ENCODE measurements at places on chromosomes 5 and 9.

- no peak for DNase-seq
Measured at GRCh38 chr9:19431361-19432171, 22.8 kb downstream of the ACER2 start.

GRCh38 chr9:92328225-92328624, 2.5 kb downstream of the CENPP start:
- DNase-seq = peak; percentile 18

DNA sequence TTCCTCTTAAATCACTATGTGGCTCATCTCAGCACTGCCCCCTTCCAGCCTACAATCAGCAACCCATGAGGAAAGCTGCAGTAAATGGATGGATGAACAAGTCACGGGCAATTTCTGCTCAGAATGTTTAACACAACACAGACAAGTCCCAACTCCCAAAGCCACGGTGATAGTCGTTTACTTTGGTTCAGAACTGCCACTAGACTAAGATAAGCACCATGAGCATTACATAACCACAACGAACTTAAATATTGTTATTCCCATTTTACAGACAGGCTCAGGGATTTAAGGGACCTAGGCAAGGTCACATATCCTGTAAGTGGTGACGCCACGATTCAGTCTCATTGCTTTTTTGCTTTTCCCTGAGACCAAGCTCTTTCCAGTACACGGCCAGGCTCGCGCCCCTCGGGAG, 2.0 kb upstream of the SMIM27 start:
- peak; percentile 40 for DNase-seq

- DNase-seq = no peak
Measured at GRCh38 chr9:101463397-101463796, 27.8 kb upstream of the ALDOB start.

DNA sequence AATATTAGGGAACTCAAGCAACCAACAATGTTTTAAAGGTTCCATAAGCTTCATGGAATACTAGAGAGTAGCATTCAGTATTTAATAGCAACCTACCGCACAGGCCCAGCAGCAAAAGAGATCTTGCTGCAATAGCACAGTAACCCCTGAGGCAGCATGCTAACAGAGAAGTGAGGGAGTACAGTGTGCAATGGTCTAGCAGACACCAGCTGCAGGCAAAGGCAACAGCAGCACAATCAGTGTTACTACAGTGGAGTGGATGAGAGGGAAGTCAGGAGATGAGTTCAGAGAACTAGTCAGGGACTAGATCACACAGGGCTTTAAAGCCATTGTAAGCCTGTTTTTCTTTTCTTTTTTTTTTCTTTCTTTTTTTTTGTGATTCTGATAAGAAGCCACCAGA, 2.8 kb downstream of the TICAM2 start:
- peak; percentile 6 for DNase-seq

All from NCI-H526 (cell line).